HFF-Myc (cell line): ENCODE measurements at places on chromosomes 3 and 15.

GRCh38 chr3:157876556-157876955 is 229.7 kb downstream of the SHOX2 start:
- DNase-seq: no peak

GRCh38 chr15:40274350-40275274 is 8.3 kb downstream of the ANKRD63 start:
- DNase-seq: peak; percentile 61

DNA sequence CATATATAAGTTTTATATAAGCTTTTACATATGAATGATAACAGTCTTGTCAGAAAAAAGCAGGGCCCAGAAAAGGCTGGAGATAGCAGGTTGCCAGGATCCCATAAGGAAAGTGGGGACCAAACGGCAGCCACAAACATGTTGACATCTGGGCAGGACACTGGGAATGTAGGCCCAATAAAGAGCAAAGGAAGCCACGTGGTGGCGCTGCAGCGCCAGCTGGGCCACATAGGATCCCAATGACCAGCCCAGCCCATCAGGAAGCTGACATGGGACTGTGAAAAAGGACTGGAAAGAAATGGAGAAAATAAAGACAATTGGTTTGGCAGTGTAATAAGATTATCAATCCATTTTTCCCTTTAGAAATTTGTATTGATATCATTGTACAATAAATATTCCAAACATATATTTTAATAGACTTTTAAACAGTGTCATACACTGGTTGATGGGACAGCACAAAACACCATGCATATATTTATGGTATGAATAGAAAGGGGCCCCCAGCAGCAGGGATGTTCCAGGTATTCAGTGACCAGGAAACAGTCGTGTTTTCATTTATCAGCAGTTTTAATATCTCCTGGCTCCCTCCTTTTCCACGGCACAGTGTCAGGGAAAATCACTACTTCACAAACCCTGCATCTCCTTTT is 89.0 kb upstream of the STRIT1 start:
- DNase-seq: peak; percentile 52

DNA sequence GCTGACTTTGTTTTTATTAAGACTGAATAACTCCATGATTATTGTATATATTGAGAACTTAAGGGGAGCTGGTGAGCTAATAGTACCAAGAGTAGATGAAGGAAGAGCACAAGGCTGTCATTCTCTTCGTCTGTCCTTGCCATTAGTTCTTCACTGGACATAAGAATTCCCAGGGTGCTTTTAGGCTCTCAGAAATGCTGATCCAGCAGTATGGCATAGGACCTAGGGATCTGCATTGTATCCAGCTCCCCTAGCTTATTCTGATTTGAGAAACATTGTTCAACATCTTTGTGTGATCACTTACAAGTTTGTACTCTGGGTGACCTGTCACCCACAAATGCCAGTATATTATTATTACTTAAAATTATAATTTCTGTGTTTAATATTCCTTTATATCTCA is 47.6 kb downstream of the CEP63 start:
- no peak for DNase-seq

DNA sequence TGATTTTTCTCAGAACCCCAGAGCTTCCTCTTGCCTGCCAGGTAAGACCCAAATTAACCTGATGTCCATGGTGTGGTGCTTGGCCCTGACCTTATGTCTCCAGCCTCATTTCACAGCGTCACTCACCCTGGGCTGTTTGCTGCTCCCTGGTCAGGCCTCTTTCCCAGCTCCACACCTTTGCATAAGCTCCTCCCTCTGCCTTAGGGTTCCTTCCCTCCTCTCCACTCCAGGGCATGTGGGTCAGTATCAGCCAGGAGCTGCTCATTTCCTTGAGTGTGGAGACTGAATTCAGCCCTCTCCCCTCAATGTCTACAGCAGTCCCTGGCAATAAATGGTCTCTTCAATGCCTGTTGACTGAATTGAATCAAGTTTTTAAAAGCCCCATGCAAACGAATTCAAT is 75.6 kb upstream of the ANKRD34C start:
- DNase-seq: no peak

DNA sequence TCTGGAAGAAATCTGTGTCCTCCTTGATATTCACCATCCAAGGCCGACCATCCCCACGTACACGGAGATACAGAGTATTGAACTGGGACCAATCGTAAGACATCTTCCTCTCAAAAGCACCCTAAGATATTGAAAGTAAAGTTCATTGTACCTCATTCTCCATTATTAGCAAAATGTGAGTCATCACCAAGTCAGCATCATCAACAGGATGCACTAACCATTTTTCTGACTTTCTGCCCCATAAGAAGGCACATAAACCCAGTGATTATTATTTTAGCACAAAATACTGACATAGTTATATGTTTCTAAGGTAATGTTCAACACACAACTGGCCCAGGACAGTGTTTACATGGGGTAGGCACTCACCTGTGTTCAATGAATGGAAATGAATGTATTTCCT is 7.4 kb downstream of the NDUFAF1 start:
- no peak for DNase-seq

DNA sequence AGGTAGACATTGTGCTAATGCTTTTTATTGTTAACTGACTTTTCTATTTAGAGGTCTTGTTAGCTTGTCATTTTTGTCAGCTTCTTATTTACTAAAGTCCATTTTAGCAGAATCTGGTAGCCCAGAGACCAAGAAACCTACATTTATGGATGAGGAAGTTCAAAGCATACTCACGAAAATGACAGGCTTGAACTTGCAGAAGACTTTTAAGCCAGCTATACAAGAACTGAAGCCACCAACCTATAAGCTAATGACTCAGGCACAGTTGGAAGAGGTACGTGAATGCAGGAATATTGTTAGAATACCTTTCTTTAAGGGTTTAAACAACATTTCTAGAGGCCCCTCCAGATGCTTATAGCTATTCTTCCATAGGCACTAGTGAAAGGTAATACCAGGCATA is 3.0 kb downstream of the MRPS22 start:
- DNase-seq: no peak

- no peak for DNase-seq
Observed at GRCh38 chr15:39931615-39932014, 2.3 kb upstream of the EIF2AK4 start.

DNA sequence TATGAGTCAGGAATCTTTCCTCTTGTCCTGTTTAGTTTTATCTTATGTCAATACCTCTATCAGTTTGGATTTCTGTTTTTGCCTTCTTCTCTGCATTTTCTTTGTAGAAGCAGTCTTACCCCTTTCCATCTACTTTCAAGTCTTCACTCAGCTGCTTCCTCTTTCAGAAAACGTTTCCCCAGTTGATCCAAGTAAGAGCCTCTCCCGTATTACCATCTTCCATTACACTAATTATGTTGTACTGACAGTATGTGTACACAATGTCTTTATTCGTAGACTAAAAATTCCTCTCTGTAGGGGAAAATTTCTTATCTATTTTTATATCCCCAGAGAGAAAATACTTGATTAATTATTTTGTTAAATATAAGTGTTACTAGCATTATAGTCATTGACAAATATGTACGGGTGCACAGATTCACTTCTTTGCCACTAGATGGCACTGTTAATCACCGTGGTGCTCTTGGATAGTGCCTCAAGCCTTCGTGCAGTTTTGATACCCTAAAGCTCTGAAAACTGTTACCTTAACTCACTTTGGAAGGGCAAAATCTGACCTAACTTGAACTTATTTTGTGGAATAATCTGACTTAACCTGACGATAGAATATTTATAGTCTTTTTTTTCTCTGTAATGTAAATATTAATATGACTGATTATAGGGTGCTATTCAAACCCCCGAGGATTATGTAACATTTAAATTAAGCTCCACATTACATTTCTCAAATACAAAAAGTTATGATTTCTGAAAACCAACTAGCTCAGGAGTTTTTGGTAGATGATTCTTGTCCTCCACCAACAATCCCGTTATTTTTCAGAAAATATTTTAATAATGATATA is 74.2 kb upstream of the POU1F1 start:
- DNase-seq: no peak

GRCh38 chr3:53643757-53644156 is 149.3 kb downstream of the CACNA1D start:
- no peak for DNase-seq

DNA sequence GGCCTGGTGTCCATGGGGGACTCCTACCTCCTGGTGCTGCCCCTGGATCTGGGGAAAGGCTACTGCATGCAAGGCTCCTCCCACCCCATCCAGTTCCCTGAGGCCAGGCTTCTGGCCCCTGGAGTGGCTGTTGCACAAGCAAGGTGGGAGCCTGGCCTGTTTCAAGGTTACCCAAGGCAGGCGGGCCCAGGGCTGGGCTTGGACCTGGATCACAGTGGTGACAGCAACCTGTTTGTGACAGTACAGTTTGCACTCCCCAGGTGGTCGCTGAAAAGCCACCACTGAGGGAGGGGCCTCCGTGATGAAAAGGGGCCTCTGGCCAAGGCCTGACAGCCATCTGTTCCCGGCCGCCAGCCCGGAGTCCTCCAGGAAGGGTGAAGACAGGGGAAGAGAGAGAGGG is 14.4 kb upstream of the KY start:
- DNase-seq: no peak

- no peak for DNase-seq
Observed at GRCh38 chr15:41301587-41301986, 30.8 kb downstream of the OIP5 start.

DNA sequence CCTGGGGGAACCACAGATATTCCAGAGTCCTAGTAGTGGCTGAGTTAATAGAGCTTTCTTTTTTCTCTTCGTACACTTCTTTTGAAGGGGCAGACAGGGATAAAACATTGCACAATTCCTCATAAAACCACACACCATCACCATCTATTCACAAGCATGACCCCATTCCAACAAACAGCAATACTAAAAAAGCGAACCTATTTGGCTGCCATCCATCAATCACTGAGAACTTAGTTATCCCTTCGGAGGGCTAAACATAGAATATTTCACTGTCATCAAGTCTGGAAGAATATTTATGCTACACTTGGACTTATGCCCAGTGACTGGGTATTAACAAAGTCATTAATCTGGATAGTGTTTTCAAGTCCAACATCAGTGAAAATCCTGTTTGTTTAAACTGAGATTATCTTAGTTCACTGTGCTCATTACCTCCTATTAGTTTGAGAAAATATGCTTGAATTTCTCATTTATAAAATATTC is 80.3 kb upstream of the PRTG start:
- DNase-seq: no peak

GRCh38 chr3:129827765-129828164 is 65.7 kb downstream of the TMCC1 start:
- DNase-seq: no peak

GRCh38 chr3:47932421-47932820 is 83.8 kb downstream of the MAP4 start:
- no peak for DNase-seq

DNA sequence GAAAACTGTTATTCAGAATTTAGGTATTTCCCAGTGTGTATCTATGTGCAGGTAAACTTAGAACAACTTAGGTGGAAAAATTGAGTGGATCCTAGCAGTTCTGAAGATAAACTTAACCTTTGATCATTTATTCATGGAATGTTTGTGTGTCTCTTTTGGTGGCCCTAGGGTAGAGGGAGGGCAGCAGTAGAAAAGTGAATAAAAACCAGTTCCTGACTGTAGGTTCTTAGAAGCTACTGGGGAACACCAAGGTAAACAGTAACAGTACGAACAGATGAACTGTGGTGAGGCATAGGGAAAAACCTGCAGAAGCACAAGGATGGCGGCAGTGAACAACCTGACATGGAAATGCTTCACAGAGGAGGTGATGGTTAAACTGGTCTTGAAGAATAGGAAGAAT is 2.5 kb downstream of the SNRK start:
- no peak for DNase-seq

- no peak for DNase-seq
Observed at GRCh38 chr15:84697236-84697990, 18.5 kb downstream of the SEC11A start.

DNA sequence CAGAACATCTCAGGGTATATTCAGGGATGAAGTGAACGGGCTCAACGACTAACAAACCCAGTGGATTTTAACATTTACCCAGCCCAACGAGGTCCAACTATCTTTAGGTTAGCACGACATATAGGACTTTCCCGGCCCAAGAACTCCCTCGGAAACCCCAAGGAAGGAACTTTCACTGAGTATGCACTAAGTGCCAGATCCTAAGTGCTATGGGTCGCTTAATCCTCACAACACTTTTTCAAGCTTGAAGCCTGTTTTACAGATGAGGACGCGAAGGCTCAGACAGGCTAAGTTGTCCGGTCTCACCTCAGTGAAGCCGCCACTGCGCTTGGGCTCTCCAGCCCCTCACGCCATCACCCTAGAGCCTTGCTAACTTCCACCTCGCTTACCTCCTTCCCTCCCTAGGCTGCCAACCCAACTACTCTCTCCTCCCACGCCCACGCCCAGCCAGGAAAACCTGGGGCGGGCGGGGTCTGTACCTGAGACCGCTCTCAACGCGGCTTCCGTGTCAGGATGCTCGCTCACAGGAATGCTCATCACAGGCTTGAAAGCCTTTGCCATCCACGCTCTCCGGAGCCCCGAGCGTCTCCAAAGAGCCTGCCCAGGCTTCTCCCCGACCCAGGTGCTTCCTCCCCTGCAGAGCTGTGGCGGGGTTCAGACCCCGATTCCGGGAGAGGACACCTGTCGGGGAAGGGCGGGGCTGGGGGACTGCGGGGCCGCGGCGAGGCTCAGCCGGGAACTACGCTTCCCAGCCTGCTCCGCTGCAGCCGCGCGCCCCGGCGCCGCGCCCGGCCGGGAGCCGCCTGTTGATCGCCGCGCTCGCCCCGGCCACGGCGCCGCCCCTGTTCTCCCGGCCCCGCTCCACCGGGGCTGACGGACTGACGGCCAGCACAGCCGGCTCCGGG is at the start of gene TMOD2:
Gene TMOD2 (plus strand): TSS at position 806 of the 905 bp plus-strand sequence. CDS start 14,845 bp downstream, outside the sequence.
- no peak for DNase-seq

DNA sequence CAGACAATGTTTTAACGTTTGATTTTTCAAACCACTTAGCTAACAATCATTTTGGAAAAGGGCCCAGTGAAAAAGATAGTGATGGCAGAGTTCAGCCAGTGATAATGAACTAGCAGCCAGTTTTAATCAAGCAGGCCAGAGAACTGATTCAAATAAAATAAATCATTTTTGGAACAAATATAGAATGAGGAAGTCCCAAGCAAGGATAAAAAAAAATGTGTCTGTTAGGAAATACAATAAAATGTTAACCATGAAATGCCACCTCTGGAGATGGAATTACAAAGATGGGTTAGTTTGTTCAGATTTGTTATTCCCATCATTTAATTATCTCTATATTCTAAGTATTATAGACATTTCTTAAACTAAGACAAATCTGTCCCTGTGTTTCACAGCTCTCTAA is 1.1 kb downstream of the HERC1 start:
- no peak for DNase-seq

GRCh38 chr3:50246517-50246954 is 10.5 kb downstream of the GNAI2 start:
- DNase-seq: peak; percentile 83
